ENCODE measurements at places on chromosomes 5 and 9.

- DNase-seq: no peak
These were observed 9.5 kb upstream of the PPP3R2 start for GRCh38 chr9:101604296-101604695.

- no peak for DNase-seq
These were observed 102.8 kb downstream of the PLK2 start for GRCh38 chr5:58357121-58357520.

DNA sequence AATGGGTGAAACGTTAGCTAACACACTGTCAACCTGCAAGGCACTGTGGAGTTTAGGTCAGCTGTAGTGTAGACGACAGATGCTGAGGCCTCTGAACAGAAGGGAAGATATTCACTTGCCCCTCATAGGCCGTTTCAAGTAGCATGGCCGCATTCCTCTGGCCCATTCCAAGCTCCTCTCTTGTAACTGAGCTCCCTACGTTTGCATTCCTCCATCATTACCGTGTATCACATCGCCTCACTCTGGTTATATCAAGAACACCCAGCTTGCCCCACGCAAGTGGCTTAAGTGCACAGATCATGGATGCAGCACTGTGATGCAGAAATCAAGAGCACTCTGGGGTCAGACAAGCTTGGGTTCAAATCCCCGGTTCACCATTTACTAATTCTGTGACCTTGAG lies 43.3 kb downstream of the PRELID2 start:
- DNase-seq: no peak

GRCh38 chr5:74360535-74361210 lies 279.9 kb downstream of the ENC1 start:
- no peak for DNase-seq

DNA sequence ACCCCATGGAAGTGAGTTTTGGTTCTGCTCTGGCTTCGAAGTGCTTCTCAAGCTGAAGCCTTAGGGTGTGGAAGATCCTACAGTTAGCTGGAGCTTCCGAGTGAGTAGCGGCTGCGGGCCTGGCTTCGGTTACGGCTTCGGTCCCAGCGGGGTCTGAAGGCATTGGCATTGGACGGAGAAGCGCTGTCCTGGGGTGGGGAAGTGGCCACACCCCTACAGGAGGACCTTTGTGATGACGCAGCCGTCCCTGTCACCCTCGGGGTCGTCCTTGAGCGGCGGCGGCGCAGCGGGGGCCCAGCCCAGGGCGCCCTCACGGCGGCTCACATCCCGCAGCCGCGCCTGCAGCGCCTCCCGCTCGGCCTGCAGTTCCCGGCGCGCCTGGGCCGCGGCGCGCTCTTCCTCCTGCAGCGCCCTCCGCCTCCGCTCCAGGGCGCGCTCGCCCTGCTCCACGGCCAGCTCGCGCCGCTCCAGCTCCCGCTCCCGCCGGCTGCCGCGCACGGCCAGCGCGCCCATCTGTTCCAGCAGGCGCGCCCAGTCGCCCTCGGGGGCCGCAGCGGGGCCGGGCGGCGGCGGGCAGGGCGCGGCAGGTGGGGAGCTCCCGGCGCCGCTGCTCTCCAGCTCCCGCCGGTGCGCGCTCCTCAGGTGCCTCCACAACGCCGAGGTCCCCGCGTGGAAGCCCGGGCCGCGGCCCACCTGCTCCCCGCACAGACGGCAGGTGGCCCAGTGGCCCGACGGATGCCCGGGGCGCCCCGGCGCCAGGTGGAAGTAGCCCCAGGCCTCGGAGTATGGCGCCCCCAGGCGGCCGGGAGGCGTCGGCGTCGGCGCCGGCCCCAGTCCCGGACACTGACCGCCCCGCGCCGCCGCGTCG lies 9.9 kb downstream of the ZBED3 start:
- DNase-seq: peak; percentile 29
